Fibroblast of skin of left biceps (primary cell): ENCODE measurements at places on chromosomes 2 and 18.

GRCh38 chr2:182186132-182186735 lies 200.6 kb downstream of the PPP1R1C start:
- DNase-seq, result peak; percentile 10

DNA sequence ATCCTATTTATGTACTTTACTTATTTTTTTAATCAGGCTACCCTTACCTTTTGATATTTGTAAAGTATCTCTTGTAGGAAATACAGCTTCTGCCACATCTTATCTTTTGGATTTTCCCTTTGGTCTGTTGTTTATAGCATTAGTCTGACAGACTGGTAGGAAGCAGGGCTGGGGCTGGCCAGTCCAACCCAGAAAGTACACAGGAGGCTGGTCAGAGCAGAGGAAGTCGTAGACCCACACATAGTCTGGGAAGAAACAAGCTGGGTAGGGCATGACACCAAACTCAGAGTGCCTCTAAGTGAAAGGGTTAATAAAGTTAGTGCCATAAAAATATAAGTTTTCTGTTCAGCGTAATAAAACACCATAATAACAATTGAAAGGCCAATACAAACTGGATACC lies 51.7 kb downstream of the BOLA3 start:
- DNase-seq, result no peak

- DNase-seq, result no peak
Observed at GRCh38 chr2:181680055-181680936, at the start of gene NEUROD1. Gene NEUROD1 (minus strand): TSS chr2:181680517. CDS start chr2:181678860, 1,657 bp downstream.

GRCh38 chr2:19697131-19697530 lies 204.7 kb downstream of the TTC32 start:
- no peak for DNase-seq

- no peak for DNase-seq
Observed at GRCh38 chr2:33497221-33497650, 20.8 kb downstream of the RASGRP3 start.

GRCh38 chr2:109501461-109501860 lies 112.3 kb downstream of the SEPTIN10 start:
- DNase-seq, result no peak

- no peak for DNase-seq
Observed at GRCh38 chr2:219417374-219417773, 803 bp upstream of the DES start.
